ENCODE measurements at places on chromosomes 13 and 19.
A peak's percentile ranks its signal among the peaks of the same experiment; 100 is the strongest.

GRCh38 chr13:37795326-37795725 is 74.2 kb downstream of the TRPC4 start:
- DNase-seq, result no peak

DNA sequence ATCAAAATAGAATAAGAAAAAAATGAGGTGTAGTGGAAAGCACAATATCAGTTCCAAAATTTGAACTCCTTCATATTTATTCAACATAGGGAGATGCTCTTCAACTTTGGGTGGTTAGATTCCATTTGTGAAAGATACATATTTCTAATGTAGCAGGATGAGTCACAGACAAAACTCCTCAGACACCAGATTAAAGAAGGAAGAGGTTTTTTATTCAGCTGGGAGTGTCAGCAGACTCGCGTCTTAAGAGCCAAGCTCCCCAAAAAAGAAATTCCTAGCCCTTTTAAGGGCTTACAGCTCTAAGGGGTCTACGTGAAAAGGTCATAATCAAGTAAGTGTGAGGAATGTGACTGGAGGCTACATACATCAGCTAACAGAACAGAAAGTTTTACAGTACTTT is 6.8 kb upstream of the ZNF765 start:
- DNase-seq, result no peak

DNA sequence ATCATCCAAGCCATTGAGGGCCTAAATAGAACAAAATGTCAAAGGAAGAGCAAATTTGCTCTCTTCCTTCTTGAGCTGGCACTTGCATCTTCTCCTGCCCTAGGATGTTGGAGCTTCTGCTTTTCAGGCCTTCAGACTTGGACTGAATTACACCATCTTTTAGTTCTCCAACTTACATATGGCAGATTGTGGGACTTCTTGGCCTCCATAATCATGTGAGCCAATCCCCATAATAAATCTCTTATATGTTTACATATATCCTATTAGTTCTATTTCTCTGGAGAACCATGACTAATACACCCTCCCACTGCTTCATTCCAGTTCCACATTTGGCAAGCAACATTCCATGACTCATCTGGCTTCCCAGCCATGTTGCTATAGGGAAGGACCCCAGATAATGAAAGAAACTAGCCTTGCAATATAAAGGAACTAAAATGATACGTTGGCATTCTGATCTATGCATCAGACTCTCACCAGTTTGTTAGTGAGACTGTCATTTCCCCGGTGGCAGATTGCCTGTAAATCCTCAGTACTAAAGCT is 11.0 kb upstream of the ACOD1 start:
- no peak for DNase-seq

DNA sequence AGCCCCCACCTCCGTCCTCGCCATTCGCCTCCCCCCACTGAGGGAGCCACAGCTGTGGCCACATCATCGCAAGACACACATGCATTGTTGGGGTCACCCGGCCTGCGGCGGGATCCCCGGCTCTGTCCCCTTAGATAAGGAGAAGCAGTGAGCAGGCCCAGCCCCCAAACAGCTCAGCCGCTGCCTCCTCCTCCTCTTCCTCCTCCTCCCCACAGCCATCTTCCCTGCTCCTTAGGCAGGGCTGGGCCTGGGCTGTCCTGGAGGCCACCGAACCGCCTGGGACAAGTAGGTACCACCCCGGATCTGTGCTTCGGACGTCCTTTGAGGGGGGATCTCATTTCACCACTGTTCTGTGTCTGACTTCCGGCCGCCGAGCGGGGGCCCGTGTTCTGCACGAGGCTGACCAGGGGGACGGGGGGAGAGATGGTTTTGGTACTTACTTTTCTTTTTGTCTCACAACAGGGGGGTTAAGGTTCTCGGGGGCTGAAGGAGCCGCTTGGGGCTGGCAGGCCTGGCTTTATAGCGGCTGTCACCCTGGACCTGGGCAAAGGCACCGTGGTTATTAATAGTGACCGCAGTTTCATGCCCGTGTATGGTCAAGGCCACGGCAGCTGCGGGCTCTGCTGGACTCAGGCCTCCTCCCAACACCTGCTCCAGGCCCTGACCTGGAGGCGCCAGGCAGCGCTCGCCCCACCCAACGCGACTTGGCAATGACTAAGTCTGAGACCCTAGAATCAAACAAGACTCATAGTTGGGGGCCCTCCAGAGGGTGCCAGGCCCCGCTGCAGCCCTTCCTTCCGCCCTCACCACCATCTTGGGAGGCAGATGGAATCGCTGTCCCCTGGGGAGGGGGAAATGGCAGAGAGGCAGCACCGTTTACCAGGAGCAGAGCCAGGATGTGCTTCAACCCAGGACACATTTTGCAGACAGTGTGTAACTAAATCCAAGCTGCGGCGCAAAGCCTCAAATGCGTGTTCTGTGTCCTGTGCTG is 18.3 kb downstream of the NMRK2 start:
- DNase-seq, result no peak

GRCh38 chr19:18588611-18589379 is at the start of gene REX1BD:
REX1BD (plus strand) TSS chr19:18588798; CDS start chr19:18588802, 4 bp downstream.
- peak; percentile 45 for DNase-seq

DNA sequence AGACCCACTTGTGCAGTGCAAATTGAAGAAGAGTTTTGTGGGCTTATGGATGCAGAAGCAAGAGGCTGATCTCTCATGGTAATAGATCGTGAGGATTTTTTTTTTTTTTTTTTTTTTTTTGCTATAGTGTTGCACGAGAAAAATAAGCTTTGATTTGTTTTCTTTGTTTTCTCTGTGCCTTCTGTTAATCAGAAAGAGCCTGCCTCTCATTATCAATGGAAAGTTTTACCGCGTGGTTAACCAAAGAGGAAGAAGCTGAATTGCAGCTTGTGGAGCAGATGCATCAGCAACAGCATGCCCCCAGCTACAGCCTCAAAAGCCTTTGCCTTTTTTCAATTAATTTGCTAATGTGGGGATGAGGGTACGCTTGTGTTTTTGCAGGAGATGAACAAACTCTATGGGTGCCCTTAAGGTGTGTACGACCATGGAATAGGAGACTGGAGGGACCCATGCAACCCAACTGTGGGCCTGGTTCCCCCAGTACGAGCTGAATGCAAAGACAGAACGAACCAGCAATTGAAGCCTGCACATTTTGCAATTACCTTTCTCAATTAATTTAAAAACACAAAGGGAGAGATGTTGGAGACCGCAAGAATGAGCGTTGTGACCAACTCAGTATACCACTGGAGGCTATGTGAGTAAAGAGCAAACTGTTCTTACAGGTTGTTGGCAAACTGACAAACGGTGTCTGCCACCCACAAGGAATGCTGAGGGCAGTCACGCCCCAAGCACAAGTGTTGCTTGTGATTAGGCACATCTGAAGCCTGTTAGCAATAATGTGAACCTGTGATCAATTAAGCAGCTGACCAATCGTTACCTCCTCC is 58.6 kb upstream of the SPRY2 start:
- no peak for DNase-seq

DNA sequence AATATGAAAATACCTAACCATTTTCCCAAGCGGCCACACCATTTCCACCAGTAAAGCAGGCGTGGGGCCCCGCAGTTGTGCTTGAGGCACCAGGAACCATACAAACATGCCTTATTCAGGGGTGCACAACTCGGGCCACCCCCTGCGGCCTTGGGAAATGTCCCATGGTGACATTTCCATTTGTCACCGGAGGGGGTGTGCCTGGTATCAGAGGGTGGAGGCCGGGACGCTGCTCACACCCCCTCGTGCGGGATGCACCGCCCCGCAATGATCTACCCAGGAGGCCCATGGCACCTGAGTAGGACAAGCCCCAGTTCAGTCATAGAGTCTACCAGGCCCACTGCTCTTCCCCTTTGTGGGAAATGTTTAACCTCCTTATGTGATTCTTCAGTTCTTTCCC is 218.8 kb downstream of the TEX29 start:
- DNase-seq, result no peak

GRCh38 chr13:48258430-48258829 is 25.4 kb downstream of the ITM2B start:
- DNase-seq, result no peak

DNA sequence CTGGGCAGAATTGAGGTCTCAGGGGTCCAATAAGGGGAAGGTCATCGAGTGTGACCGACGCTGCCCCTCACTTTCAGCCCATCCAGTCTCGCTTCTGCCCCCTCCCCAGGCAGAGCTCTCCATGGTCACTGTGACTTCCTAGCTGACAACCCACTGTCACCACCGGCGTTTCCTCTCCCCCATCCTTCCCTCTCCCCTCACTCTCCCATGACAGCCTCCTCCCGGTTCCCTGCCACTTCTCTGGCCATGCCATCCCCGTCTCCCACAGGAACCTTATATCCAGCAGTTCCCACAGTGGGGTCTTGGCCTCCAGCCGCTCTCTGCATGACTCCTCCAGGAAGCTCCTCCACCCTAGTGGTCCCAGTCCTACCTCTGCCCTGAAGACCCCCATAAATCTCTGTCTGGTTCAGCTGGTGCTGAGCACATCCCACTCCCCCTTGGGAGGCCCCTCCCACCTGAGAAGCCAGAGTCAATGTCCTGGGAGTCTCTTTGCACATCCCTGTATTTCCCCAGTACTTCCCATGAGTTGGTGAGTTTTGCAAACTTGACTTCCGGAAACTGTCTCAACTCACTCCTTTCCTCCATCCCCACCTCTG is 24.7 kb upstream of the CD33 start:
- no peak for DNase-seq

DNA sequence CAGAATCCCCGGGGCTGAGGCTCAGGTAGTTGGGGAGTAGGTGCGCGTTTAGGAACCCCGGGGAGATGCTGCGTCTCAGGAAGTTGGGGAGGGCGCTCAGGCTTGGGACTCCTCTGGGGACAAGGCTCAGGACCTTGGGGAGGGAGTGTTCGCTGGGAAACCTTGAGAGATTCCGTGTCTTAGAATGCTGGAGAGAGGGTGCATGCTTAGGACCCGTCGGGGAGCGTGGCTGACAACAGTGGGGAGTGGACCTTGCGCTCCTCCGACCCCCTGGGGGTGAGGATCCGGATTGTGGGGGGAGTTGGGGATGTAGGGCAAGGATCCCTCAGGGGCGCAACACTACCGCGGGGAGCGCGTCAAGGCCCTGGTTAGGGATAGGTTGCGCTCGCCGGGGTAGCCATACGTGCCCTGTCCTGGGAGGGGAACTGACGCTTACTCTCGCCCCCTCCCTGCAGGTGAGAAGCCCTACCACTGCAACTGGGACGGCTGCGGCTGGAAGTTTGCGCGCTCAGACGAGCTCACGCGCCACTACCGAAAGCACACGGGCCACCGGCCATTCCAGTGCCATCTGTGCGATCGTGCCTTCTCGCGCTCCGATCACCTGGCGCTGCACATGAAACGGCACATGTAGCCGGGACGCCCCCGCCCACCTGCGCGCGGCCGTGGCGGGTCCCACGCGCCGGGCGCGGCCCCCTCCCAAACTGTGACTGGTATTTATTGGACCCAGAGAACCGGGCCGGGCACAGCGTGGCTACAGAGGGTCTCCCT is 2.0 kb downstream of the KLF2 start:
- DNase-seq, result no peak

GRCh38 chr13:35894636-35895035 is 236.5 kb downstream of the DCLK1 start:
- DNase-seq, result no peak

GRCh38 chr13:102280366-102280765 is 121.5 kb downstream of the FGF14 start:
- DNase-seq, result no peak

DNA sequence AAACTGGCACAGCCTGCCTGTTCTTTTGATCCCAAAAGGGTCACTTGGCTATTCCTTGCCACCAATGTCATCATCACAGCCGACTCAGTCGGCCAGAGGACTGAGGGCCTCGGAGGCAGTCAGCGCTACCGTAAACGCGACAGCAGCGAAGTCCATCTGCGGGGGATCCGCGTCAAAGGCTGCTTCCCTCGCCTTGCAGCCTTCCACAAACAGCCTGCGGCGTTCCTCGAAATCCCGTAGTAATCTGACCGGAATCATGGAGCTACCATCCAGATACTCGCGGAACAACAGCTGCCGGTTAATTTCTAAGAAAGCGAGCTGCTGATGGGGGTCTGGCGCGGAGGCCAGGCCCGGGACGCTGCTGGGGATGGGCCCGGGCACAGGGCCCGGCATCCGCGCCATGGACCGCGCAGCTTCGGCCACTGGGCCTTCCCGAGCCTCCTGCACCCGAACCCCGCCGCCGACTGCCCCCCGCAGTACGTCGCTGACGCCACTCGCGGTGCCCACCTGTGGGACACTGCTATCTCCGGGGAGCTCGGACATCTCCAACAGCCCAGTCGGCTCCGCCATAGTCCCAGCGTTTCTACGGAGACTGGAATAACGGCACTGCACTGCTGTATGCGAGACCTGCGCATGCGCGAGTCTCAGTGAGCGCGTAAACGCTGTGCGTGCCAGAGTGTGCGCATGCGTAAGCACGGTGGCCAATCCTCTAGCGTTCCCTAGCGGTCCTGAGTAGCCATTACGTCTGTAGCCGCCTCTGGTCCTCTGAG is at the start of gene EID2B:
TSS of gene EID2B (minus strand) at position 620 of the 770 bp plus-strand sequence. CDS start at position 570, 50 bp downstream.
- DNase-seq, result peak; percentile 88

DNA sequence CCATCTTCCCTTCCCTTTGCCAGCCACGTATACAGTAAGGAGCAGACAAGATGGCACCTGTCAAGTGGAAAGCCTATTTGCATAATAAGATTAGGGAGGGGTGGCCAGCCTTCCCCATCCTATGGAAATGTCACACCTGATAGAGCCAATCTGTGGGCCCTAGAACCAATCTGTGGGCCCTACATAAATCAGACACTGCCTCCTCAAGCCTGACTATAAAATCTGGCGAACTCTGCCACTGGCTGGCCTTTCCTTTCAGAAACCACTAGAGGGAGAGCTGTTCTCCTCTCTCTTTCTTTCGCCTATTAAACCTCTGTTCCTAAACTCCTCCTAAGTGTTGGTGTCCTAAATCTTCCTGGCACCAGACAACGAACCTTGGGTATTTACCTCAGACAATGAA is 231.5 kb upstream of the KLHL1 start:
- no peak for DNase-seq

- DNase-seq, result no peak
These were observed 150.4 kb downstream of the PDS5B start for GRCh38 chr13:32736648-32737047.

- no peak for DNase-seq
These were observed 117.2 kb downstream of the FREM2 start for GRCh38 chr13:38804061-38804460.

DNA sequence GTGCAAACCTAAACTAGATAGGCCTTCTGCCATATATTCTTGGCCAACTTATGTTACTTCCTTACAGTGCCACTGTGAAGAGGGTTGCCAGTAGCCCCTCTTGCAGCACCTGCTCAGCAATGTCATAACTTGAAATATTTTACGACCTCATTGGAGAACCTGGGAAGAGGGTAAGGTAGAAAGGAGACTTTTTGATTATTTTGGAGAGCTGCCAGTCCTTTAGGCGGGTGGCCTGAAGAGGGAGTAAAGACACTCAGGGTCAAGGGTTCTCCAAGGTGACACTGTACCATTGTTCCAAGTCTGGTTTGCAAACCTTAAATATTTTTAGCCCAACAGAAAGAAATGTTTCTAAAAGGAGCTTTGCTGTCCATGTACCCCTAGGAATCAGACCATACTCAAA is 118.3 kb downstream of the FLT1 start:
- DNase-seq, result peak; percentile 9

GRCh38 chr19:9958379-9958821 is 22.1 kb upstream of the OLFM2 start:
- DNase-seq, result no peak
